ENCODE measurements at places on chromosomes 11 and 22.

- DNase-seq, result no peak
These were observed 50.3 kb downstream of the CLMP start for GRCh38 chr11:123144707-123145106.

DNA sequence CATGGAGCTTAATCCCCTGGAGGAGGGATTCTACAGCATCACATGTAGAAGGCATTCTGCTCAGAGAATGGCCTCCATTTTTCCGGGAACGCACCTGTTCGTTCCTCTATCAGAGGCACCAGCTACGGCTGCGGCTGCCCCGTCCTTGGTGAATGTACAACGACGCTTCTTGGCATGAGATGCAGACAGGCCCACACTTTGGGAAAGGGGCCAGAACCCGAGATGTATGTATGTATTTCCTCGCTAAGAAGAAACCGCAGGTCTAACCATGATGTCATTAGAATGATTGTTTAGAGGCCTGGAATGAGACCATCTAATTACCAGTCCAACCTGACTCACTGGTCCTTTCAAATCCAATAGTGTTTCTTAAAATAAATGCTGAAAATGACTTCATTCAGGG is 1293.4 kb downstream of the TBC1D22A start:
- DNase-seq, result no peak

GRCh38 chr11:82845356-82846353 is 54.6 kb downstream of the PRCP start:
- DNase-seq, result peak; percentile 33

DNA sequence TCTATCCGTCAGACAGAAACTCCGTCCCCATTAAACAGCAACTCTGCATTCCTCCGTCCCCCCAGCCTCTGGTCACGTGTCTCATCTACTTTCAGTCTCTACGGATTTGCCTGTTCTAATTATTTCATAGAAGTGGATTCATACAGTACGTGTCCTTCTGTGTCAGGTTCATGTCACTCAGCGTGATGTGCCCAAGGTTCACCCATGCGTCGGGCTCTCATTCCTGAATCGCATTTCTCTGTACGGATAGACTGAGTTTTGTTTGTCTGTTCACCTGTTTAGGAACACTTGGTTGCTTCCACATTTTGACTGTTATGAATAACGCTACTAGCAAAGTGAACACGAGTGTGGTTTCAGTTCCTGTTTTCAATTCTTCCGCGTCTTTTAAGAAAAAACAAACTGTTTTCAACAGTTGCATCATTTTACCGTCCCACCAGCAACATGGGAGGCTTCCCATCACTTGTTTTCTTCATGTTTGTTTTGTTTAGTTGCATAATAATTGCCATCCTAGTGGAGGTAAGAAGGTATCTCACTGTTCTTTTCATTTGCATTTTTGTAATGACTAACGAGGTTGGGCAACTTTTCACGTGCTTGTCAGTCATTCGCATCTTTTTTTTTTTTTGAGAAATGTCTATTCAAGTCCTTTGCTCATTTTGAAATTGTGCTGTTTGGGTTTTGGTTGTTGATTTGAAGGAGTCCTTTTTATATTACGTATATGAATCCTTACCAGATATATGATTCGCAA is 8.9 kb upstream of the NLRP6 start:
- DNase-seq, result peak; percentile 83

DNA sequence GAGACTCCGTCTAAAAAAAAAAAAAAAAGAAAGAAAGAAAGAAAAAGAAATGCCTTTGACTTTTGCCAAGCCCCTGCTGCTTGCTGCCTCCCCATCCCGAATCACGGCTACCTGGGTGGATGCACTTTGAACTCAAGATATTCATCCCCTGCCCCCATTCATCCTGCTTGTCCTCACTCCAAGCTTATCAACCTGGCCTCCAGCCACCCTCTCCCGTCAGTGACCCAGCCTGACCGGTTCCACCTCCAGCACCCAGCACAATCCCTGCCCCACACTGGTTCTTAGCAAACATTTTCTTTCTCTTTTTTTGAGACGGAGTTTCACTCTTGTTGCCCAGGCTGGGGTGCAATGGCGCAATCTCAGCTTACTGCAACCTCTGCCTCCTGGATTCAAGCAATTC is 44.4 kb downstream of the CYTH4 start:
- no peak for DNase-seq

Measured in suppressor macrophage (primary cell).